Activated T-cell treated with anti-CD3 and anti-CD28 coated beads, Interleukin-2, amount 50 U/mL, for 4 hours (primary cell): ENCODE measurements at places on chromosomes 3 and 15.

GRCh38 chr3:62833538-62833937 lies 41.7 kb downstream of the CADPS start:
- no peak for DNase-seq

DNA sequence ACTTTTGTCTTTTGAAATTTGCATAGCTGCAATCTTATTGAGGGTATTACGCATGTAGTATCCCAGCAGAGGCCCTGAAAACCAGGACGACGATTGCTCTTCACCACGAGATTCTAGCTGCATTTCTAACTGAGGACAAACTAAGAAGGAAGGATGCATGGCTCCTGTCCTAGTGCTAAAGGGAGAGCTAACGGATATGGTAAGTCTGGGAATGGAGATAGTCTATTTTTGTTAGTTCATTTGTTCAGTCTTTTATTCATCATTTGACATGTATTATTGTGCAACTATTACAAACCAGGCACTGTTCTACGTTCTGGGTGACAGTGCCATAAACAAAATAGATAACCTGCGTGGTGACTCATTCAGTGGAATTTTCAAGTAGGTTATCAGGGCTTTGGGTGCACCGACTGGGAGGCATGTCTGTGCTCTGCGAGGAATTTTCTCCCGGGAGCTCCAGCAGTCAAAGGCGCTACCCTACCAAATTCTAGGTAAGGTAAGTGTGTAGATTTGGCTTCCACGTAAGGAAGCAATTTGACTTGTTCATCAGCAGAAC lies 51.9 kb upstream of the ETV5 start:
- DNase-seq, result no peak

DNA sequence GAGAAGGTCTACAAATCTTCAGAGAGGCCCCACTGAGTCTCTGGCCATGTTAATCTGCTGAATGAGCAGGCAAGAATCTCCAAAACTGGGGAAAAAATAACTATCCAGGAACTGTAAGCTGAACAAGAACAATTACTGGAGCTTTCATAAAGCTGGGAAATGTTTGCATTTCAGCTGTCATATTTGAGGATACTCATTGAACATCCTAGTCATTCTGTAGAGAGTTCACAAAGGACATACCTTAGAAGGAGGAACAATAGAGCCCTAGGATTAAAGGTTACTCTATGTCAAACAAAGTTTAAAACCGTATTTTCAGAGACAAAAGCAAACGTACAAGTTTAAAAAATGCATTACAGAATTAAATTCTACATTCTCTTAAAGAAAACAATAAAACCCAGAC lies 257.5 kb downstream of the SCAPER start:
- DNase-seq, result no peak

GRCh38 chr15:48062148-48062872 lies 58.5 kb upstream of the SLC24A5 start:
- DNase-seq, result no peak

GRCh38 chr3:172040078-172040980 lies 951 bp downstream of the FNDC3B start:
- DNase-seq, result peak; percentile 14

GRCh38 chr3:167467848-167468611 lies 5.8 kb downstream of the SERPINI2 start:
- DNase-seq, result no peak

GRCh38 chr15:60120100-60120499 lies 116.0 kb downstream of the FOXB1 start:
- no peak for DNase-seq
